ENCODE measurements at places on chromosomes 4 and X.

GRCh38 chr4:100302061-100303026 lies 112.1 kb upstream of the DDIT4L start:
- no peak for DNase-seq

DNA sequence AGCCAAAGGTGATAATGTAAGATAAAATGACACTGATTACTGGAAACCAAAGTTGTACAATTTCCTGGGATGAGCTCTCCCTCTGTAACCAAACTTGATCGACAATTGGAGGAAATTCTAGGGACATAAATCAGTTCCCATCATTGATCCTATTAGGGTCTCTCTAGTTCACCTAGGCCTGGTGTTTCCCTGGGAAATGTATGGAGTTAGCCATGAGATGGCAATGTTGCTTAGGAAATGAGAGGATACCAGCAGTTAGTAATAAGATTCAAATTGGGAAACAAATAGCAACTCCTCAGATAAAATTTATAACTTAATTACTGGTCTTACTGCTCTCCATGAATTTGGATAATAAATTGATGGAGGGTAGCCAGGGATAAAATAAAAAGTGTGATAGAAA lies 52.2 kb downstream of the SPATA18 start:
- DNase-seq, result no peak

- DNase-seq, result no peak
Observed at GRCh38 chr4:56655627-56656345, 25.3 kb downstream of the HOPX start.

DNA sequence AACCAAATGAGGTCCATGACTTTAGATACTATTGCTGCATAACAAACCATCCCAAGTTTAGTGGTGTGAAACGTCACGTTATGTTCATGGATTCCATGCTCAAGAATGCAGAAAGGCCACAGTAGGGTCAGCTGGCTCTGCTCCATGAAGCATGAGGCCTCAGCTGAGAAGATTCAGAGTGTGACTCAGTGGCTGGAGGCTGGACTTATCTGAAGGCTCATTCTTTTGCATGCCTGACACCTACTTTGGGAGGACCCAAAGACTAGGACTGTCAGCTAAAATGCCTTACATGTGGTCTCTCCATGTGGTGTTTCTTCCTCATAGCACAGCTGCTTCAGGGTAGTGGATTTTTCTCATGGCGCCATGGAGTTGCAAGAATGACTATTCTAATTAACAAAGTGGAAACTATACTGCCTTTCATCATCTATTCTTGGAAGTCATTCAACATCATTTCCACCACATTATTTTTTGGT lies 11.5 kb upstream of the CCDC149 start:
- DNase-seq, result no peak

- DNase-seq, result no peak
Observed at GRCh38 chr4:63787326-63787725, 621.9 kb downstream of the TECRL start.

DNA sequence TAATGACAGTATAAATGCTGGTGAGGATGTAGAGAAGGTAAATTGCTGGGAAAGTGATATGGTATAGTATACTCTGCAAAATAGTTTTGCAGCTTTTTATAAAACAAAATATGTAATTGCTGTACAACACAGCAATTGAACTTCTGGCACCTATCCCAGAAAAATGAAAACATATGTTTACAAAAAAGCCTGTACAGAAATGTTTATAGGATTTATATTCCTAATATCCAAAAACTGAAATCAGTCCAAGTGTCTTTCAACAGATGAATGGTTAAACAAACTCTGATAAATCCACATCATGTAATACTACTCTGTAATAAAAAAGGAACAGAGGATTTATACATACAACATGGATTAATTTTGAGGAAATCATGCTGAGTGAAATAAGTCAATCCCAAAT lies 198.4 kb upstream of the ACTRT1 start:
- no peak for DNase-seq

DNA sequence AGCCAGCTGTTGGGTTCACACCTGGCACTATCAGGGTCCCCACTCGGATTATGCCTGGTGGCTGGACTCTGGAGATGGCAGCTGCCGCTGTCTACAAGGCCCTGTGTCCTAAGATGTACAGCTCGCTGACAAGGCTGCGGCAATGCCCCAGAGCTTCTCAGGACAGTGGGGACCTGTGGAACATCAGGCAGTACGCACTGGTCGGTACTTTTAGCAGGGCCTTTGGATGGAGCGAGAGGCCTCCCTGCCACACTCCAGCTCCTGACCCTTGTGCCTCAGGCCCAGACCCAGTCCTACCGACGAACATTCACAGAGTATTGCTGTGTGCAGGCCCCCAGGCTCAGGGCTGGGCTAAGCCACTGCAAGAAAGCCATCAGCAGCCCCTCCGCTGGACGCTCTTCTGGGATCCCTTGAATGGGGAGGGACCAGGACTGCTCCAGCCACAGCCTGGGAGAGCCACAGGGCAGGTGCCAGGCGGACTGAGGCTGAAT lies 45.7 kb upstream of the HMX1 start:
- no peak for DNase-seq

DNA sequence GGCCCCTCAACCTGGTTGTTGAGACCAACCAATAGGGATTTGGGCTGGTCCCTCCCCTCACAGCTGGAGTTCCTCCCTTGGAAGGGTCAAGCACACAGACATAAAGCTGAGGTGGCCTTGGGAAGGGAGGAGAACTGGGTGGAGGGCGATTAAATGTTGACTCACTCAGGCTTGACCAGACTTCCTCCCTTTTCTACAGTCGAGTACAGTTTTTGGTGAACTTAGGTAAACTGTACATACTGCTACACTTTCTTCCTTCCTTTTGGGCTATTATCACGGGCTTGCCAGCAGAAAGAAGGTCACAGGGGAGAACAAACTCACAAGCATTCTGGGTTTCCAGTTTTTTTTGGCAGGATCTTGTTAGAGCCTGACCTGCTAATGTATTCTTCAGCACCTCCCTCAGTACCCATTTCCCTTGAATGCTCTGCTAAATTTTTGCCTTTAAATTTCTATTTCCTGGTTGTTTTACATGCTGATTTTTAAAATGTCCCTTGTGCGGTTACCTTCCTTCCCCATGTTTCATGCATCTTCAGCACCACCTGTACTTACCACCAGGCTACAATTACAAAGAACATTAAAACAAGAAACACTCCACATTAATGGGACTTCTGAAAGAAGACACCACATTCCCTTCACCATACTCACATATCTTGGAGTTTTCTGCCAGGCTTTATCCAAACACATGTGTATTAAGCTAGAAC lies 135.2 kb upstream of the RASGEF1B start:
- DNase-seq, result no peak

DNA sequence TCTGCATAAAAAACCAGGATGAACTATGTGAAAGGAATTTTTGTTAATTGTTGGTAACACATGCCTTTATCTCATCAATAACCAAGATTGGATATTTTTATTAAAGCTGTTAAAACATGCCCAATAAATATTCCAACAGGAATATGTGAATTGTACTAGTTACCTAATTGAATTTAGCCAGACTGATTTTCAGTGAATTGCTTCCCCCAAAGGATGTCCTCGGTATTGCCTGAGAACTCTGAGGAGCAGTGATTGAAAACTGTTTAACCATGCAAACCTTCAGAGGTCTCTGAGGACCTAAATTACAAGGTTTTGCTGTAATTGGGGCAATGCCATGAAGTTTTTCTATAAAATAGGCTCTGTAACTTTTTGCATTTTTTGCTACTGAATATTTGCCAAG lies 66.6 kb downstream of the BLTP1 start:
- DNase-seq, result no peak
